ENCODE measurements at places on chromosomes 6 and 20. TPM values are rescaled to one million over a fixed set of nuclear protein-coding genes. Genes with fewer than 3 reads are reported as not detected.

DNA sequence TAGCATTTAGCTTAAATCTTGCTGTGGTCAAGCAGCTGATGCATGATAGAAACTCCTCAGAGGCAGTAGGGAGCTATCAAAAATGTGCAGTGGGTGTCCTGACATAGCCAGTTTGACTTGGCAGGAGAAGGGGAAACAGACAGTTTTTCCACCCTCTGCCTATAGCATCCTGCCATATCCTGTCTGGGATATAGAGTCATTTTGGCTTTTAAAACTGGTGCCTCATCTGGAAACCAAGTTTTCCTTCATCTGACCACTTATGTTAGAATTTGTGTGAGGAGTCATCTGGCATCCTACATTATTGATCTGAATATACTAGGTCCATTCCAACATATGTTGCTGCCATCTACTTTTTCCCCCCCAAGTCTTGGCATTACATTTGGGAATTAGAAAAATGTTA, 284.1 kb downstream of the CD109 start:
- DNase-seq, result no peak

DNA sequence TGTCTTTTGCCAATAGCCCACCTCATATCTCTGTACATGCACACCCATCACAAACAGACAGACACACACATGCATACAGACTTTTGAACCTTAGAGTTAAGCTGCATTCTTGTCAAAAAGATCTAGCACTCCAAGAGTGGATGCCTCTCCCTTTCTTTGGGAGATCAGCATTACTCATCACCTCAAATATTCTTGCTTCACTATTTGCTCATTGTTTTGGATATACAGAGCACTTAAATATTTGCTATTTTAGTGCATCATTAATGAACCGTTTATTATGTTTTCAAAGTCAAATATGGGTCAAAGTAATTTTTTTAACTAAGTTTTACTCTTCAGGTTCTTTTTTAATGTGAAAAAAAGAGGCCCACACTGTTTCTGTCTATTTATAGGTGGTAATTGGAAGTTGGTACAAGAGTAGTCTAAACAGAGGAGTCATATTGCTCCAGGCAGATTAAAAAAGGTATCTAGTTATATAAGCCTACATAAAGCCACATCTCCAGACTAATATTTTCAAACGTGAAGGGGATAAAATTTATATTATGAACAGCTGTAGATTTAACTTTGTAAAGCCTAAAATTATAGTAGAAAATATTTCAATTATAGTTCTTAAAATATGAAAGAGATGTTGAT, 102.6 kb downstream of the FLRT3 start:
- DNase-seq, result no peak

DNA sequence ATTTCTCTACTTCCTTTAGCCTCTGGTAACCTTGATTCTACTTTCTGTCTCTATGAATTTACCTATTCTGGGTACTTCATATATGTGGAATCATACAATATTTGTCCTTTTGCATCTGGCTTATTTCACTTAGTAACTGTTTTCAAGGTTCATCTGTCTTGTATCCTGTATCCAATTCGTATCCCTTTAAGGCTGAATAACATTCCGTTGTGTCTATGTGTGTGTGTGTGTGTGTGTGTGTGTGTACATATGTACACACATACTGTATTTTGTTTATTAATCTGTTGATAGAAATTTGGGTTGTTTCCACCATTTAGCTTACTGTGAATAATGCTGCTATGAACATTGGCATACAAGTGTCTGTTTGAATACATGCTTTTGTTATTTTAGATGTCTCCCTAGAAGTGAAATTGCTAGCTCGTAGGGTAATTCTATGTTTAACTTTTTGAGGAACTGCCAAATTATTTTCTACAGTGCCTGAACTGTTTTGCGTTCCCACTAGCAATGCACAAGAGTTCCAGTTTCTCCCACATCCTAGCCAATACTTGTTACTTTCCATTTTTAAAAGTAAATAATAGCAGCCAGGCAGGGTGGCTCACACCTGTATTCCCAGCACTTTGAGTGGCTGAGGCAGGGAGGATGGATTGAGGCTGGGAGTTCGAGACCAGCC, 17.7 kb downstream of the SENP6 start:
- no peak for DNase-seq

DNA sequence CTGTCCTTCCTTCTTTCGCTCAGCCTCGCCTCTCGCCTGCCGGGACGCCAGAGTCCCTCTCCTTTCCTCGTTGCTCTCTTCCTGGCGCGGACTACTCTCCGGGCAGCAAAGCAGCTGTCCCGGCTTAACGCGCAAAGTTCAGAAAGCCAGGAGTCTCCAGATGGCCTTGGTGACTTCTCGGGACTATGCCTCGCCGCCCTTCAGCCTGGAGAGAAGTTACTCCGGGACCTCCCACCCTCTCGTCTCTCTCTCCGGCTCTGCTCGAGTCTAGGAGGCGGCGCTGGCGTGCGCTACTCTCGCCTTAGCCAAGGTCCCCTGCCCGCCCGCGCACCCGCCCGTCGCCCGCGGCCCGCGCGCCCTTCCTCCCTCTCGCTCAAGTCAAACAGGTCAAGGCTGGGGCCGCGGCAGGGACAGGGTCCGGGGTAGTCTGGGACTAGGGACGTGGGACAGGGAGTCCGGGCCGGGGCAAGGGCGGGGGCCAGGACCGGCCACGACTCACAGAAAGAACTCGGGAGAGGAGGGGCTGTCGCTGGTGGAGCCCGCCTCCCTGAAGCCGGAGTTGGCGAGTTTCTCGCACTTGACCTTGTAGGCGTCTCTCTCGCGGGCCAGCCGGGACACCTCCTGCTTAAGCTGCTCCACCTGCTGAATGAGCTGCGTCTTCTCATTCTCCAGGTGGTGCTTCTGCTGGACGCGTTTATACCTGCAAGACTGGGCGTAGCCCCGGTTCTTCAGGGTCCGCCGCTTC, 1.5 kb downstream of the MAFB start:
- peak; percentile 16 for DNase-seq

GRCh38 chr6:128239146-128239545, 281.3 kb downstream of the PTPRK start:
- DNase-seq, result peak; percentile 2

The C20orf141 gene
- not detected for total RNA-seq

The SLC22A16 gene
- total RNA-seq, result not detected

The VNN1 gene
- total RNA-seq, result not detected

The REM1 gene
- total RNA-seq, result not detected

The SLC22A2 gene
- not detected for total RNA-seq

The FAM217A gene
- total RNA-seq, result not detected

All from B cell (primary cell).